ENCODE measurements at places on chromosomes 2 and 18.
A peak's percentile ranks its signal among the peaks of the same experiment; 100 is the strongest.

DNA sequence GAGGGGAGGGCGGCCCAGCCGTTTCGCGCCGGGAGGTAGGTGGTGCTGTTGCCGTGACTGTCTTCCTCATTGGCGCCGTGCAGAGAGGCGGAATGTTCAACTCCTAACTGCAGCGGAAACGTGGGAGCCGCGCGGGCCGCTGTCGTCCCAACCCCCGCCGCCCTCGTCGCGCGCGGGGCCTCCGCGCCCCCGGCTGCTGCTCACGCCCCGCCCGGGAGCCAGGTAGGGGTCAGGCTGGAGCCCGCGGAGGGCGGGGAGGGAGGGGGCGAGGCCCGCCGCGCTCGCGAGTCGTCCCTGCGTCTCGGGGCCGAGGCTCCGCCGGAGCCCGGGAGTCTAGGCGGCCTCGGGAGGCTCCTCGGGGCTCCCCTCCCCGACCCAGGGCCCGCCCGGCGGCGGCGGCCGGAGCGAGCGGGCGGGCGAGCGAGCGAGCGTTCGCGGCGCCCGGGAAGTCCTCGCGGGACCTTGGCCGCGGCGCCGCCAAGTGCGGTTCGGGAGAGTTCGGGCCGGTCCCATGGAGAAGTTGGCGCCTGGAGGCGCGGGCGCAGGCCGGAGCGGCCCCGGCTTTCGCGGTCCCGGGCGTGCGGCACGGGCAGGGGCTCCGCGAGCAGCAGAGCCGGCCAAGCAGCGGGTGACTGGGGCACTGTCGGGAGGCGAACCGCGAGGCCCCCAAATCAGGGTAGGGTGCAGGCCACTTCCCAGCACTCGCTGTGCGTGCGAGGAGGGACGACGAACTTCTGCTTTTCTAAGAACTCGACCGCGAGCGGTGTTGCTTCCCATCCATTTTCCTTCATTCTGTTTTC, at the start of gene MAP3K20:
MAP3K20 (plus strand) TSS at position 66 of the 800 bp plus-strand sequence. CDS start 15,186 bp downstream, outside the sequence.
- peak; percentile 57 for DNase-seq

GRCh38 chr2:45505138-45505537, 105.9 kb downstream of the SRBD1 start:
- DNase-seq = no peak

DNA sequence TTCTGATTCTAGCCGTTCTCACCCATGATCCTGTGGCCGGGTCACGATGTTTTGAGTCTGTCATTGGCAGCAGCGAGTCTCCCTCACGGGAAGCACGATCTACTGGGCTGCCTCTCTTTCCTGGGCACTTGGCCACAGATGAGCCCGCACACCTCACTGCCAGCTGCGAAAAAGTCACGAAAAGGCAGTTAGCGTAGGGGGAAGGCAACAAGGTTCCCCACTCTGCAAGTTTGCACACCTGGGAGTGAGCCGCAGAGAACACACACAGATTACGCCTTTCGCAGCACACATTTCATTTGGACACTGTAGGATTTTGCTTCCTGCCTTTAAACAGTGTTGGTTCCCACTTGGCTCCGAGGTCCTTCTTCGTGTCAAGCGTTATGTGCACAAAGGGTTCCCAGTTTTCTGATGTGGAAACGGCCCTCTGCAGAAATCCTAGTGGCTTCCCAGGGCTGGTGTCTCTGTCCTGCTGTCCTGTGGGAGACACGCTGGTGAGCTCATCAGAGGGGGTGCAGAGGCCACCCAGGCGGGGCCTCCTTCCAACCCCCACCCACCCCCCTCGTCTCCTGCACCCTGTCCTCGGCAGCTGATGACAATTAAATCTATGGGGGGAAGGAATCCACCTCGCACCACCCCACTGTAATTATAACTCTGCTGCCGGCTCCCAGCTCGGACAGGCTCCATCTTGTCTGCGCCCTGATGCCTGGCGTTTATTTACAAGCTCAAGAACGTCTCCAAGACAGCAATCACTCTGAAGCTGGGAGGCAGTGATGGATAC, 157.3 kb upstream of the SALL3 start:
- DNase-seq = no peak

DNA sequence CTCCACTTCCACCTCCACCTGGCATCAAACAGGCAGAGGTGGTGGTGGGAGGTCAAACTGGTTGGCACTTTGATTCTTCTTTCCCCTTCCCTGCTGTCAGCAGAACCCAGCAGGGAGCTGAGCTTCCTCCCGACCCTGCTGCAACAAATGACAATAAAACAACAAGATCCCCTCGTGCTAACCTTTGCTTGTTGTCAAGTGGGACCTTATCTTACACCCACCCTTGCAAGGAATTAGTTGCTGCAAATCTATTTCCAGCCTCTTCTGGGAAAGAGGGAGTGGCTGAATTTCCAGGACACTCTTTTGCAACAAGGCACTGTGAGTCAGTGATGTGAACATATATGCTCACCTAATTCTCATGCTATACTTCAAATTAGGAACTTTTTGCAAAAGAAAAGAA, 655.1 kb downstream of the DSC3 start:
- DNase-seq = no peak

DNA sequence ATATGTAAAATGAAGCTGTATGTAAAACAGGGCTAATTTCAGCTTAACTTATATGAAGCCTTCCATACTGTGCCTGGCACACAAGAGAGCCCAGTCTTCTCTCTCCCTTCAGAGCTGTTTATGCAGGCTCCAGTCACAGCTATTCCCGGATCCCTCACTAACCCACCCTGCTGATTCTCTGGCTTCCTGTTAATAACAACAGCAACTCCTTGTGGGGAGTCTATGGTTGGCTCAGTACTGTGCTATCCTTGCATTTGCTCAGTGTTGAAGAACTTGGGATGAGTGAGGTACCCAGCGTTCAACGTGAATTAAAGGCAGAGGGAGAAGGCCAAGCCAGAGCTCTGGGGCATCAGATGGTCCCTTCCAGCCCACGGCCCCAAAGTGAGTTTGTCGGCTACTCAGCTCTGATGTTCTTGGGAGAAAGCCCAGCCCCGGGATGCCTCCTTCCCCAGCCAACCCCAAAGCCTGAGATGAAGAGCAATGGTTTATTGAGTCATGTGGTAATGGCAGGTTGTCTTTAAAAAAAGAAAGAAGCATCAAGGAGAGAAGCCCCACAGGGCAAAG, 43.2 kb downstream of the PSD4 start:
- DNase-seq = no peak

GRCh38 chr2:150647943-150648342, 160.5 kb upstream of the RND3 start:
- no peak for DNase-seq

- DNase-seq = no peak
Measured at GRCh38 chr2:216415541-216415940, 3.3 kb downstream of the SMARCAL1 start.

DNA sequence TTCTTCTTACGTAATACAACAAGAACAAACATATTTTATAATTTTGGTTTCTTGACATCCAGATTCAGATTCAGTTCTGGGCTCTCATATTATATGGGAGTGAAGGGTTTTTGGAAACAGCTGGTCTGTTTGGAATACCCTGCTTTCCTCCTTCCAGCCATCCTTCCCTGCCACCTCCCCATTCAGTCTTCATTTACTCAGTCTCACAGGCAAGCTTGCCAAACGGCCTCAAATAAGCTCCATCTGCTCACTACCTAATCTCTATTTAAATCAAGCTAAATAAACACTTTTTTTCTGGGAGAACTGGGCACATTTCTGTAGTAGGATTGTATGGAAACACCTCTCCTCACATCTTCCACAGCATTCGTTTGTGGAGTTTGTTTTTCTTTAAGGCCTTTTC, 147.5 kb downstream of the RND3 start:
- no peak for DNase-seq

DNA sequence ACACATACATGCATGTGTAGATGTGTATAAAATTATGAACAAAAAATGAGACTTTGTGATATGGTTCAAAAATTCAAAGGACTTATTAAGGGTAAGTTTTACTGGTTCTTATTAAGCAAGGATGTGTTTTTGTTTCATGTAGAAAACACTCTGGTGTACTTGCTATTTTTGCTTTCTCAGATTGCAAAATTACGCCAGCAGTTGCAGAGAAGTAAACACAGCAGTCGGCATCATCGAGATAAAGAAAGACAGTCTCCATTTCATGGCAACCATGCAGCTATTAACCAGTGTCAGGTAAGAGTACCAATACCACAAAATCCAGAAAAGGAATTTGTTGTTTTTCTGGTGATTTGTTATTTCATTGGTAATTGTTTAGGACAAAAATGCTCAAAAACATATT, 91.3 kb downstream of the FAM117B start:
- no peak for DNase-seq

Data from HEK293T (cell line).